ENCODE measurements at places on chromosomes 13 and 19. TPM values are rescaled to one million over a fixed set of nuclear protein-coding genes. Genes with fewer than 3 reads are reported as not detected.
A peak's percentile ranks its signal among the peaks of the same experiment; 100 is the strongest.

GRCh38 chr13:113283904-113284303, 13.1 kb upstream of the LAMP1 start:
- DNase-seq = no peak

DNA sequence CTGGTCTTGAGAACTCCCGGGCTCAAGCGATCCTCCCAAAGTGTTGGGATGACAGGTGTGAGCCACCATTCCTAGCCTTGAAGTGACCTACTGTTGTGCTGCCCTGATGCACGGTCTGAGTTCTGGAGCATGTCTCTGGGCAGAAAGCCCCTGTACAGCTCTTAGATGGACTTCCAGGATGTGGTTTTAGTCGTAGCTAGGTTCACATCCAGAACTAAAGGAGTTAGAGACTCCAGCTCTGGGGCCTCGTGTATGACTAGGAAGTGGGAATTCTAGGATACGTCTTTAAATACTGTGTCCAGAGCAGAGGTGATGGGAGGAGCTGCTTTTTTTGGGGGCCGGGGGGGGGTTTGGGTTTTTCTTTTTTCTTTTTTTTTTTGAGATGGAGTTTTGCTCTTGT, 12.2 kb downstream of the UPF1 start:
- no peak for DNase-seq

SELENOV gene
- not detected for total RNA-seq

GRCh38 chr13:95708391-95708774, 31.4 kb downstream of the DNAJC3 start:
- DNase-seq = no peak

- peak; percentile 67 for DNase-seq
Measured at GRCh38 chr13:20703780-20704458, 420 bp downstream of the IL17D start.

WDR87 gene
- total RNA-seq = not detected

Data from mucosa of gallbladder (tissue), 1 donor.